ENCODE measurements at places on chromosomes 3 and 15. TPM values are rescaled to one million over a fixed set of nuclear protein-coding genes. Genes with fewer than 3 reads are reported as not detected.

DLEC1 gene
- total RNA-seq = not detected

BFSP2 gene
- total RNA-seq = not detected

PARL gene
- total RNA-seq = 73.0 TPM

SLC28A1 gene
- not detected for total RNA-seq

CHRNA3 gene
- total RNA-seq = not detected

HHATL gene
- not detected for total RNA-seq

IL17RE gene
- 0.05 TPM for total RNA-seq

AGTR1 gene
- total RNA-seq = not detected

ZBTB47 gene
- 5.5 TPM for total RNA-seq

CHRNA7 gene
- 2.0 TPM for total RNA-seq

All from M059J (cell line).